ENCODE measurements at places on chromosomes 5 and 9.

GRCh38 chr5:19369048-19369447 lies 619.0 kb downstream of the CDH18 start:
- DNase-seq = no peak

DNA sequence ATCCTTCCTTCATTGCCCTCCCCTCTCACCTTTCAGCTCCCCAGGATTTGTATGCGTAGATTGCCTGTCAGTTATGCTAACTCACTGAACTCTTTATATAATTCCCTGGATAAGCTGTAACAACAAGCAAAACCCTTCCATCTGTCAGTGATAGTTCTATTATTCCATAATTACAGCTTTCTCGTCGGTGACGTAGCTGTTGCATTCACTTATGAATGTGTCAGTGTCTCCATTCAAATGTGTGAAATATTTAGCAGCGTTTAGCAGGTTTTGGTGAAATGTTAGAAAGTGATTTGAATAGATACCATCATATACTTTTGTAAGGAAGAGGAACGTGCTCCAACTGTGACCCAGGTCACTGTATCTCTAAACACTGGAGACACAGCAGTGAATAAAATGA lies 45.2 kb downstream of the PIP5K1B start:
- no peak for DNase-seq

GRCh38 chr9:130933114-130934046 lies 5.7 kb downstream of the FIBCD1 start:
- DNase-seq = no peak

DNA sequence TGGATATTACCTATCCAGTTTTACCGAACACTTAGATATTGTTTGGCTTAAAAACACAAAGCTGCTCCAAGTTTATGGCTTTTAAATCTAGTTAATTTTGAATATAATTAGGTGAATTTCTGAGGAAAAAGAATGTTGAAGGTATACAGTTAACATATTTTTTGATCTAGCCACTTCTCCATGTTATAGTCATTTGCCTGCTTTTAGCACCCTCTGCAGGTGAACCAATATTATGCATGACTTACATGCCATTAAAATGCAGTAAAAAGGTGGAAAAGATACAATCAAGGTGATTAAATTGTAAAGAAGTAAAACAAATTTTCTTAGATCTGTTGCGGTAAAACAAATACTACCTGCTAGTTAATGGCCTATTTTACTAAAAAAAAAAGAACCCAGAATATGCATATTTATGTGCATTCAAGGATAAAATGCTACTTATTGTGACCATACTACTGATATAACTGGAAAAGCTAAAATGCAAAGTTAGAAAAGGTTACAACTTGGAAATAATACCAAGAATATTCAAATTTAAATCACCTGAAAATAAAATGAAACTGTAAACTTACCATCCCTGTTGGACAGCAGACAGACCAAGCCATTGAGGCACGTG lies 132.1 kb downstream of the AP3B1 start:
- no peak for DNase-seq
